Tibial nerve (tissue), 4 donors: ENCODE measurements at places on chromosomes 6 and 20.

DNA sequence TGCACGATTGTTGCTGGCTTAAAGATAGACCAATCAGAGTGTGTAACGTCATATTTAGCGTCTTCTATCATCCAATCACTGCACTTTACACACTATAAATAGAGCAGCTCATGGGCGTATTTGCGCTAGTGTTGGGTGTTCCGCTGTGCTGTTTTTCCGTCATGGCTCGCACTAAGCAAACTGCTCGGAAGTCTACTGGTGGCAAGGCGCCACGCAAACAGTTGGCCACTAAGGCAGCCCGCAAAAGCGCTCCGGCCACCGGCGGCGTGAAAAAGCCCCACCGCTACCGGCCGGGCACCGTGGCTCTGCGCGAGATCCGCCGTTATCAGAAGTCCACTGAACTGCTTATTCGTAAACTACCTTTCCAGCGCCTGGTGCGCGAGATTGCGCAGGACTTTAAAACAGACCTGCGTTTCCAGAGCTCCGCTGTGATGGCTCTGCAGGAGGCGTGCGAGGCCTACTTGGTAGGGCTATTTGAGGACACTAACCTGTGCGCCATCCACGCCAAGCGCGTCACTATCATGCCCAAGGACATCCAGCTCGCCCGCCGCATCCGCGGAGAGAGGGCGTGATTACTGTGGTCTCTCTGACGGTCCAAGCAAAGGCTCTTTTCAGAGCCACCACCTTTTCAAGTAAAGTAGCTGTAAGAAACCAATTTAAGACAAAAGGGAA is 57.9 kb downstream of the TRIM38 start:
- H3K36me3 ChIP-seq = no peaks in the 10 kb centered on the region
- H3K4me3 ChIP-seq = peak overlapping the region; percentile 73
- H3K27ac ChIP-seq = peak overlapping the region; percentile 90
- peak; percentile 64 for DNase-seq
- H3K27me3 ChIP-seq = no peaks in the 10 kb centered on the region
- no peaks in the 10 kb centered on the region for H3K4me1 ChIP-seq

DNA sequence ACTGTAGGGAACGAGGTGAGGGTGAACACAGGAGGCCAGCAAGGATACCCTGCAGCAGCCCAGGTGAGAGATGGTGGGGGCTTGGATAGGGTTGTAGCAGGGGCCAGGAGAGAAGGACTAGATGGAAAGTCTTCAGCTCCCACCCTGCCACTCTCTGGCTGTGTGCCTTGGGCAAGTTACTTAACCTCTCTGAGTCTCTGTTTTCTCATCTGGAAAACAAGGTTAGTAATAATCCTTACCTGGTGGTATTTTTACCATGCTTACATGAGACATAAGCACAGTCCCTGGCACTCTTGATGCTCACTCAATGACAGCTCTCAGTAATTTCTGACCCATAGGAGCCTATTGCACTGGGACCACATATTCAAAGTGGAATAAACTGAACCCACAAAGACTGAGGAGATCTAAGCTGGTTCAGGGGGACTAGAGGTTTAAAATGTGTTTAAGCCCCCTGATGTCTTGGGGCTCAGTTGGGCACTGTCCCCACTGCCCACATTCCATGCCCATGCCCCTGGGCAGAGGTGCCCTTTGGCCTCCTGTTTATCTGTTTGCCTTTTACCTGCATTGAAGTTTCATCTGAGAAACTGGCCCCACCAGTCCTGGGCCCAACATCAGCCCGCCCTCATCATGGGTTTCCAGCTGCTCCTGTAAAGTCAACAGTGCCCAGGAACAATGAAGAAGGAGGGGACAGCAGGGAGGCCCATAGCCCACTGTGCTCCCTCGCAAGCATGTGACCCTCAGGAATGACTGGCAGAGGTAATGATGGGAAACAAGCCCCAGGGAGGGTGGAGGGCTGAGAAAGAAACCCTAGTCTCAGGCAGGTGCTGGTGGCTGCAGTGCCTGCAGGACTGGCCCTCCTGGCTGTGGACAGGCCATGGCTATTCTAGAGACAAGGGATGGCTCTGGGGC is 104.0 kb downstream of the VEGFA start:
- H3K36me3 ChIP-seq = no peaks in the 10 kb centered on the region
- H3K27ac ChIP-seq = no peak overlapping the region
- no peaks in the 10 kb centered on the region for H3K4me1 ChIP-seq
- no peak overlapping the region for H3K4me3 ChIP-seq
- no peaks in the 10 kb centered on the region for H3K27me3 ChIP-seq

GRCh38 chr6:125183391-125183790 is 29.8 kb downstream of the TPD52L1 start:
- no peaks in the 10 kb centered on the region for H3K27me3 ChIP-seq
- DNase-seq = no peak
- no peak overlapping the region for H3K27ac ChIP-seq
- H3K36me3 ChIP-seq = no peaks in the 10 kb centered on the region

DNA sequence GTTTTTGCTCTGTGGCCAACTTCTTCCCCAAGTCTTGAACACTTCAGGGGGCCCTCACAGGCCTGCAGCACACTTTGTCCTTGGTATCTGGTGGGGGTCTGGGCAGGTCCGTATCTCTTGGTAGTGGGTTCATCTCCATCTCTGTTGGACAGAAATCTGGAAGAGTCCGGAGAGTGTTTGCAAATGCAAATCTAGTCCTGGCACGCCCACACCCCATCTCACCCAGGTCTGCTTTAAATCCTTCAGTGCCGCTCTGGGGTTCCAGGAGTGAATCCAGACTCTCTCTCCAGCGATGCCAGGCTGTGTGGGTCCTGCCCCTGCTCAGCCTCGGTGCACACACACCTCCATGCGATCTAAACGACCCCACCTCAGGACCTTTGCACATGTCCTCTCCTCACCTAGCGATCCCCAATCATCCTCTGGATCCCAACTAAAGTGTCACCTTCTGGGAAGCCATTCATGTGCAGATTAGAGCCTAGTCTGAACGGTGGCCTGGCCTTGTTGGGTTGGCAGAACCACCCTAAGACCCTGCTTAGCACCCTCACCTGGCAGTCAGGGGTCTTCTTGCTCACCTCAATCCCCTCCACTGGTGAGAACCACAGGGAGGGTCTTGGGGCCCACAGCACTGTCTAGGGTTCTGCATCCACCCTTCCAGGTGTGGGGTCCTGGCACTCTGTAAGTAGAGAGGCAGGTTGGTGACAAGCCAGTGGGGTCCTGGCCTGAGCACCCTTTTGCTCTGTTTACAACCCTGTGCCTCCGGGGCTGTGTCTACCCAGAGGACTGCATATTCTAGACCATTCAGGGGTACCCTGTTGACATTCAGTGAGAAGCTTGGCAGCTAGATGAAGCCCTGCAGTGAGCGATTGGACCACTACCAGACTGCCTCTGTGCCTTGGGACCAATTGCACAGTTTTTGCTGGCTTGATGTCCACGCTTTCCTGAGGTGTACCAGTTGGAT is 100.8 kb downstream of the SYCP2 start:
- no peak for DNase-seq
- no peak overlapping the region for H3K4me3 ChIP-seq
- no peak overlapping the region for H3K27ac ChIP-seq
- no peaks in the 10 kb centered on the region for H3K4me1 ChIP-seq
- no peaks in the 10 kb centered on the region for H3K36me3 ChIP-seq

DNA sequence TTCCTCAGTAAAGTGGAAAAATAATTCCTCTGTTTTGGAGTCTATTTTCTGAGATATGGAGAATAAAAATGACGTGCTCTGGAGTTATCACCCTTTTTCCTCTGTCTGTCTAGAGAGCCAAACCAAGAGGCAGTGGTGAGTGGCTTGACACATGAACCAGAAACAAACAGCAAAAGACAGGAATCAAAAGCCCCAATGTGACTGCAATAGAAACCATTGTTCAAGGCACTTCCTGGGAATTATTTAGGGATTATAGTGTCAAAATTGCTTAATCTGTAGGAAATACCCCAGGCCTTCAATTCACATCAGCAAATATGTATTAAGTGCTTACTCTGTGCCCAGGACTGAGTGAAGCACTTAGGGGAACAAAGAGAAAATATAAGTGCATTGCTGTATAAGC is 560.4 kb upstream of the JAG1 start:
- no peak for DNase-seq
- no peak overlapping the region for H3K27ac ChIP-seq
- peaks cover 29% of the 10 kb centered on the region for H3K4me1 ChIP-seq
- H3K4me3 ChIP-seq = no peak overlapping the region

DNA sequence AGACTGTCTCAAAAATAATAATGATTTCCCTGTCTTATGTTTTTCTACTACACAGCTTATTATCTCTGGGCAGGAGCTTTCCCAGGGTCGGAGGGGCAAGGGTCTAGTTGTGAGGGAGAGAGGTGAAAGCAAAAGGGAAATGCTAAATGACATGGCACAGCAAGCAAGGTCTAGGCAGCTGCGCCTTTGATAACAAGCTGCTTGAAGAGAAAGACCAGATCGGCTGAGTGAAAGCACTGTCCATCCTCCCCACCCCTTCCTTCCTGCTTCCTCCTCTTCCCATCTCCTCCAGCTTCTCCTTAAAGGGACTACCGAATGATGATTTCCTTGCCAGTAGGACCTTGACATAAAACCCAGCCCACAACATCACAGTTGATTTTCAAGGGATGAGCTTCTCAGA is 158.1 kb upstream of the AKAP12 start:
- no peak overlapping the region for H3K4me3 ChIP-seq
- no peaks in the 10 kb centered on the region for H3K27me3 ChIP-seq
- H3K4me1 ChIP-seq = no peaks in the 10 kb centered on the region
- peaks cover 8% of the 10 kb centered on the region for H3K36me3 ChIP-seq
- DNase-seq = no peak

DNA sequence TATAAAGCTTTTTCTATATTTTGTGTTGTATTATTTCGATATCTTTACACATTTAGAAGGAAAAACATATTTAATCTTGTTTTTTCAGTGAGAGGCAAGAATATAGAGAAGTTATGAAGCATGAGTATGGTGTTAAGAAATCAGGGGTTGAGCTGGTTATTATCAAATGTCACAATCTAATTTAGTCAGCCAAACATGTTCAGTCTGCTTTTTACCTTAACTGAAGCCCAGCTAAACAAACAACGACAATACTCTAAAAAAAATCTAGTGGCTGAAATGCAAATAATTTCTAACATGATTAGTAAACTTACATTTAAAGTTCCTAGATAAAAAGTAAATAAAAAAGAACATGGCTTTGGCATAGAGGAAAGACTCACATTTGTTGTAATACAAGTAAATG is 433.8 kb upstream of the NRSN1 start:
- no peaks in the 10 kb centered on the region for H3K4me1 ChIP-seq
- H3K27me3 ChIP-seq = no peaks in the 10 kb centered on the region
- no peak overlapping the region for H3K4me3 ChIP-seq
- no peak overlapping the region for H3K27ac ChIP-seq
- no peak for DNase-seq
- no peaks in the 10 kb centered on the region for H3K36me3 ChIP-seq

DNA sequence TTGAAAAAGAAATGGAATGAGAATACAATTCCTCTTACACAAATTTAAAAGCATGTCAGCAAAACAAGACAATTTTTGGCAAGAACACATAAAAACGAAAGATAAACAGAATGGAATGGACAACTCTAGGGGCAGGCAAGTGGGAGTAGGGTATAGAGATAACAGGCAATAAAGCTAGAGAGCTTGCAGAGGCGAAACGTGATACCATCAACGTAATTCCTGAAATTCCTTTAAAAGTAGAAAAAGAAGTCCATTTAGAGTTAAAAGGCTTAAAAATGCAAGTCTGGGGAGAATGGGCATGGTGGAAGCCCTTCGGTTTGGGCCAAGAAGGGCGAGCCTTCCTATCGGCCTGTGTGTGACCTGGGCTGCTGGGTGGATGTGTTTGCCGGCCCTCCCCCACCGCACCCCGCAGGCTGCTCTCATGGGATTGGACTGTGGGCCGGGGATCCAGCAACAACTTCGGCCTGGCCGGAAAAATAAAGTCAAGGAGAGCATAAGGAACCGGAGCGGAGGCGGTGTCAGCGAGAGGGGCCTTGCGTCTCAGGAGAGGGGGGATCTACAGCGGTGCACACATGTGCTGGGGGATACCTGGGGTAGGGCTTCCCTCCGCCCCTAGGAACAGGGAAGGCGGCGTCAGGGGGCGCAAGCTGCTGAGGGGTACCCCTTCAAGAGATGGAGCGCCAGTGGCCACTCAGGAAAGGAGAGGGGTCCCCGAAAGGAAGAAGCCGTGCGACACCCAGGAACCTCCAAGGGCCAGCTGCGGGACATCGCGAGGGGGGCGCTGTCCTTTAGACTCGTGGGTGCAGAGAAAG is 4.1 kb downstream of the TMEM239 start:
- peaks cover 29% of the 10 kb centered on the region for H3K4me1 ChIP-seq
- H3K36me3 ChIP-seq = no peaks in the 10 kb centered on the region
- H3K27me3 ChIP-seq = peaks cover 36% of the 10 kb centered on the region
- no peak for DNase-seq
- H3K27ac ChIP-seq = no peak overlapping the region

- H3K4me3 ChIP-seq = no peak overlapping the region
- no peaks in the 10 kb centered on the region for H3K36me3 ChIP-seq
- H3K27ac ChIP-seq = no peak overlapping the region
- DNase-seq = no peak
- H3K4me1 ChIP-seq = no peaks in the 10 kb centered on the region
Observed at GRCh38 chr6:77548662-77549366, 85.5 kb upstream of the HTR1B start.

GRCh38 chr20:63215101-63216040 is 560 bp downstream of the YTHDF1 start:
- no peaks in the 10 kb centered on the region for H3K27me3 ChIP-seq
- peaks cover 39% of the 10 kb centered on the region for H3K36me3 ChIP-seq
- H3K4me1 ChIP-seq = no peaks in the 10 kb centered on the region
- H3K4me3 ChIP-seq = peak overlapping the region; percentile 73
- no peak for DNase-seq

DNA sequence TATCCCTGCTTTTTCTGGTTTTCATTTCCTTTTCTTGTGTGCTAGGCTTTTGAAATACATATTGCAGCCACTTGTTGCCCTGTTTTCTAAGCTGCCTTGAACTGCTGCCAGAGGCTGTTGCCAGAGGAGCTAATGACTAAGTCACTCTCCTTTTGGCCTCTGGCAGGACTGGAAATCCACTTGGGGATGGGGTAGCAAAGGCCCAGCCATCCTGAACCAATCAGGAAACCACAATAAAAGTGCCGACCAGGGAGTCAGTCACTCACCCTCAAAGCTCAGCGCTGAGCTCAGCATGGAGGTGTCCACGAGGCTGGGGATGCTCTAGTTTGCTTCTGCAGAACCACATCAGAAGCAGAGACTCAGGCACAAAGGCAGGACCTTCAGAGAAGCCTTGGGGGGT is 813.0 kb downstream of the DHX35 start:
- H3K4me3 ChIP-seq = no peak overlapping the region
- DNase-seq = peak; percentile 73
- H3K27me3 ChIP-seq = no peaks in the 10 kb centered on the region
- H3K36me3 ChIP-seq = no peaks in the 10 kb centered on the region
- H3K4me1 ChIP-seq = peaks cover 15% of the 10 kb centered on the region

DNA sequence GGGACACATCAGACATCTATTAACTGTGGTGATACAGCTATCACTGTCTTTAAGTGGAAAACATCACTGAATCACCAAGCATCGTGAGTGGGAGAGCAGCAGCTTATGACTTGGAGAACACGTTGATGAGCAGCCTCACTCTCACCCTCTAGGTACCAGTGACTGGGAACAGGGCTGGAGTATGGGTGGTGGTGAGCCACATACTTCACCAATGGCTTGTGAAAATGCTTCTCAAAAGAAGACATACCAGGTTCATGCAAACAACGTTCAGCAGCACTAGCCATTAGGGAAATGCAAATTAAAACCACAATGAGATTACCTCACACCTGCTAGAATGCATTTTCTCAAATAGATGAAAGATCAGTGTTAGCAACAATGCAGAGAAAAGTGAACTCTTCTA is 25.3 kb downstream of the SNX5 start:
- H3K27me3 ChIP-seq = no peaks in the 10 kb centered on the region
- H3K4me1 ChIP-seq = peaks cover 16% of the 10 kb centered on the region
- H3K4me3 ChIP-seq = no peak overlapping the region
- H3K36me3 ChIP-seq = peaks cover 19% of the 10 kb centered on the region
- no peak for DNase-seq
